Dermis microvascular lymphatic vessel endothelial cell (primary cell): ENCODE measurements at places on chromosomes 16 and 17. TPM values are rescaled to one million over a fixed set of nuclear protein-coding genes. Genes with fewer than 3 reads are reported as not detected.

RAP1GAP2 gene
- total RNA-seq: 1.0 and 1.4 TPM in 2 replicates

SMPD3 gene
- total RNA-seq: under 0.01 TPM in 2 replicates

NPIPA7 gene
- 0.25 and 0.64 TPM in 2 replicates for total RNA-seq

POLG2 gene
- total RNA-seq: 3.7 and 4.7 TPM in 2 replicates

EPX gene
- not detected in 2 replicates for total RNA-seq

TIGD7 gene
- total RNA-seq: 2.8 and 2.9 TPM in 2 replicates

ZG16 gene
- total RNA-seq: not detected in 2 replicates

SALL1 gene
- total RNA-seq: under 0.01 TPM in 1 of 2 replicates, not detected in the other

PHOSPHO1 gene
- under 0.01 TPM in 1 of 2 replicates, not detected in the other for total RNA-seq

KRTAP9-2 gene
- total RNA-seq: not detected in 2 replicates

TMEM238L gene
- not detected in 2 replicates for total RNA-seq

SLC52A1 gene
- total RNA-seq: 0.25 and 0.26 TPM in 2 replicates

C17orf75 gene
- total RNA-seq: 16.6 and 24.9 TPM in 2 replicates

DOC2A gene
- under 0.01 and 0.13 TPM in 2 replicates for total RNA-seq

CHST4 gene
- not detected in 2 replicates for total RNA-seq

BAIAP3 gene
- 0.64 and 1.6 TPM in 2 replicates for total RNA-seq

MILR1 gene
- 2.2 and 2.9 TPM in 2 replicates for total RNA-seq

PPM1E gene
- total RNA-seq: under 0.01 TPM in 1 of 2 replicates, not detected in the other

GRAPL gene
- total RNA-seq: 23.5 and 56.0 TPM in 2 replicates

TEX14 gene
- total RNA-seq: under 0.01 TPM in 2 replicates

KCNH6 gene
- total RNA-seq: under 0.01 TPM in 1 of 2 replicates, not detected in the other

CCL8 gene
- 0.13 TPM in 2 replicates for total RNA-seq

KRT33A gene
- total RNA-seq: not detected in 2 replicates

CD300A gene
- not detected in 2 replicates for total RNA-seq

HBQ1 gene
- 0.63 and 1.4 TPM in 2 replicates for total RNA-seq

KRT39 gene
- total RNA-seq: not detected in 2 replicates

KRT36 gene
- 0.38 TPM in 1 of 2 replicates, not detected in the other for total RNA-seq

PDILT gene
- not detected in 2 replicates for total RNA-seq

SEZ6L2 gene
- total RNA-seq: 0.26 and 2.5 TPM in 2 replicates
